ENCODE measurements at places on chromosomes 12 and 14. TPM values are rescaled to one million over a fixed set of nuclear protein-coding genes. Genes with fewer than 3 reads are reported as not detected.

The SLCO1C1 gene
- total RNA-seq, result not detected

The MYO1H gene
- total RNA-seq, result not detected

The KCNH3 gene
- 0.13 TPM for total RNA-seq

The FIGNL2 gene
- total RNA-seq, result 0.39 TPM

The PRKD1 gene
- total RNA-seq, result 4.5 TPM

The POP5 gene
- total RNA-seq, result 20.7 TPM

All from dermis microvascular lymphatic vessel endothelial cell (primary cell).